ENCODE measurements at places on chromosomes 5 and 9.

- no peak for DNase-seq
Observed at GRCh38 chr5:142425286-142426065, 100.7 kb upstream of the SPRY4 start.

DNA sequence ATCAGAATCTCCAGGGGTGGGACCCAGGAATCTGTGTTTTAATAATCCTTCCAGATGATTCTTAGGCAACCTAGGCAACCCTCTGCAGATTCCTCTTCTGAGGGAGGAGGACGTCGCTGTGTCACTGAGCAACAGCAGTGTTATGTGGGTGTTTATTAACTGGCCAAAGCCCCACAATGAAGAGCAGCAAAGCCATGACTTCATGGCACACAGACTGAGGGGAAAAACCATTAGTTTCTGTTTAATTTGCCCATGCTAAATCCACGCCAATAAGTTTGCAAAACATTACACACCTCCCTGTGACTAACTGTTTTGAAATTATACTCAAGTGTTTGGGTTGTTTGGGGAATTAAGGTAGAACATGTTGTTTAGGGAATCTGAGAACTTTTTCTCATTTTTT lies 83.7 kb upstream of the TMED7 start:
- DNase-seq = no peak

DNA sequence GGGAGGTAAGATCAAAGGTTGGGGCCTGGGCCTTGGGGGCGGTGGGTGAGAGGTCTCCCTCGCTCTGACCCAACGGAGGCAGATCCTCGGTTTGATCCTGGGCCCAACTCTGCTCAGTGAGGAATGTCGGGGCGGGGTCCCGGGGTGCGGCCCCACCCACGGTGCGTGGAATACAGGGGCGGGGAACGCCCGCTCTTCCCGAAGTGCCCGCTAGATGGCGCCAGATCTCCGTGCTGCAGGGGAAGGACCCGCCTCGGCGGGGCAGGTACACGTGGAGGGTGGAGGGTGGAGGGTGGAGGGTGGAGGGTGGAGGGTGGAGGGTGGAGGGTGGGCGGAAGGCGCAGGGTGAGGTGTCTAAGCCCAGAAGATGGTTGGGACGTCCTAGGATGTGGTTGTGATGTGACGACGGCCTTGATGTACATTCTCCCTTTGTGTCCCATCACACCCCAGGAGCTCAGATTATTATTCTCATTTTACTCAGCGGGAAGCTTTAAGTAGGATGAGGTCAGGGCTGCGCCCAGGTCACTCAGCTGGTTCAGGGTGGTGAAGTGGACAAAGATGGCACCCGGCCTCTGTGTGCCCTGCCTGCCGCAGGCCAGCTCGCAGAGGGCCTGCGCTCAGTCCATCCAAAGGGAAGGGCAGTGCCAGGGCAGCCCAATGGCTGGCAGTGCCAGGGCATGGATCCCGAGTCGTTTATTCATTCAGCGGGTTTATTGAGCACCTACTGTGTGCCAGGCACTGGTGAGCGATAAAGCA lies 9.4 kb upstream of the RPS14 start:
- peak; percentile 92 for DNase-seq

DNA sequence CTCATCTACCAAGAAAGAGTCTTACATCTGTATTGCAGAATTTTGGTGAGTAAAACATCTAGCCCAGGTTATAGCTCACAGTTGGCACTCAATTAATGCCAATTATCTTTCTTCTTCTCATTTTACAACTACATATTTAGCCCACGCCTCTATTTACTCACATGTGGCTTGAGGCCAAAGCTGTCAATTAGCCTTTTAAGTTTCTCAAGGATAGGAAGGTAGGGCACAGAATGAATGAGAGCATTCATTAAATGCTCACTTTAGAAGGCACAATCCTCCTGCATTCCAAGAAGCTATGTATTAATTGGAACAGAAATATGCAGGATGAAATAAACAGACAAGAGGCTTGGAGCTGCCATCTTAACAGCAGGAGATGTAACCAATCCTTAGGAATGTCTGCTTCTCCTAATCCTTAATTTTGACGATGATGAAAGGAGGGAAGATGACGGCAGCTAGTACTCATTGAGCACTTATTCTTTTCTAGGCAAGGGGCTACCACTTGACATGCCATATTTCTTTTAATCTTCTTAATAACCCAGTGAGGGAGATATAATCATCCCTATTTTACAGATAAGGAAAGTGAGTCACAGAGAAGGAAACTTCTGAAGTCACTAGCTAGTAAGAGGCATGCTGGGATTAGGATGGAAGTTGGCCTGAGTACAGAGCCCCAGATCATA lies 30.8 kb upstream of the PANK3 start:
- no peak for DNase-seq

- no peak for DNase-seq
Observed at GRCh38 chr5:100186181-100186580, 349.0 kb upstream of the FAM174A start.

DNA sequence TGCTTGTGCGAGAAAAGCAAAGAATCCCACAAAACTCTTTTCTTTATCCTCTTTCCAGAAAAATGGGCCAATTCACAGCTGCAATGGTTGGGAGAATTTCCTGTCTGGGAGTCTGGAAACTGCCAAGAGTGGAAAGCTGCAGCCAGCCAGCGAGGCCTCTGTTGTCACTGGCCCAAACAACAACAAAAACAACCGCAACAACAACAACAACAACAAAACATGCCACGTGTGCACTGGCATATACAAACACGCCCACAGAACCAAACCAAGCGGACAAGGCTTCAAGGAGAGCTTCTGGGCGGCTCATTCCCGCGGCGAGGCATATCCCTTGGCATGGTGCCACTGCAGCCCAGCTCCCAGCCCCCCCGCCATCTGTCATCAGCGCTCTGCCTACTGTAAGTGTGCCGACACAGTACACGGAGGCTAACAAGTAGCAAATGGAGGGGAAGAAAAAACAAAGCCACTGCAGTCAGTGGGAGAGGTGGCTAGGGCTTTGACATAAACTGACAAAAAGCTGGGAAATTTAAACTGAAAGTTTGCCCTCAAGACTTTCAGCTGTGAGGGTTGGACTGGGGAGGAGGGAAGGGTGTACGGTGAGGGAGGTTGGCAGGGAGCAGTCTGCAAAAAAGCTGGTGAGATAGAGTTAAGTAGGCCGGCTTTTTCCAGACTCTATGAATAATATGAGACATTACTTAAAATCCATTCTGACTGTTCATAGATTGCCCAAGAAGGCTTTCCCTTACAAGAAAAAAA lies 165.0 kb upstream of the ZNF462 start:
- no peak for DNase-seq

GRCh38 chr9:37618817-37619216 lies 26.4 kb upstream of the TOMM5 start:
- no peak for DNase-seq

DNA sequence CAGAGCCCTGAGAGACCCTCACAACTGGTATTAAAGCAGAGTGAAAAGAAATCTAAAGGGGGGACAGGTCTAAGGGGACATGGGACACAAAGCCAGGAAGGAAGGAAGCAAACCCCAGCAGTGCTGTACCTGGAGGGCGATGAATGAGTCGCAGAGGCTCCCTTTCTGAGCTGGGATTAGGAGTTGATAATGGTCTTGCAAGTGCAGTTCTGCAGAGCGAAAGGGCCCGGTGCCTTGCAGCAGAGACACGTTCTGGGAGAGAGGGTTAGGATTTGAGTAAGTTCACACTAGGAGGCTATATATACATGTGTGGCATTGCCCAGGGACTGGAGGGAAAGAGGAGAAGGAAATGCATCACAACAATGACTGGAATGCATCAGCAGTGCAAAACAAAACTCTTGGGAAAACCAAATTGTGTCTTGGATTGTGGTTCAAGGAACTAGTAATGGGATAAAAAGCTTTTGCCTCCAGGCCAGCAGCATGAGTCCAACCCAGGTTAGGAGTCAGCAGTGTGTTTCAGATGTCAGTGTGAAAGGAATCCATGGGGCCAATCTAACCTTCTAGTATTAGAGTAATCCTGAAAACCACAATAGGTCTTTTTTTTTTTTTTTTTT lies 38.8 kb upstream of the LIFR start:
- DNase-seq = no peak

- no peak for DNase-seq
Observed at GRCh38 chr5:44252545-44252944, 136.7 kb downstream of the FGF10 start.

DNA sequence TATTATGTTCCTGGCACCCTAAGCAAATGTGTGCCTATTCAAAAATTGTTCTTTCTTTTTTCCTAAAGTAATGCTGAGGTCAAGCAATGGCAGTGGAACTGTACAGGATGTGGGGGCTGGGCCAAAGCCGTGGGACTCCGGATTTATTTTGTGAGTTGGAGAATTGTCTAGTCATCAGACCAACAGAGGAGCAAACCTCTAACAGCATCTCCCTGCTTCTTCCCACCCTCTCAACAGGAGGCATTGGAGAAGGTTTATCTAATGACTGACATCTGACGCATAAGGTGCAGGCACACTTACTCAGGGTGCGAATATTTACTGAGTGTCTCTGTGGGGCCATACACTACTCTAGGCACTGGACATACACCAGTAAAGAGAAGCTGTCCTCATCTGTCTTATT lies 38.6 kb downstream of the MARCHF11 start:
- no peak for DNase-seq

- no peak for DNase-seq
Observed at GRCh38 chr9:81628897-81629296, 60.5 kb downstream of the TLE1 start.

Measured in stimulated activated CD8-positive, alpha-beta memory T cell treated with anti-CD3 and anti-CD28 coated beads, Interleukin-15, amount 100 ng/mL, for 24 hours (primary cell).